ENCODE measurements at places on chromosomes 12 and 14.
A peak's percentile ranks its signal among the peaks of the same experiment; 100 is the strongest.

DNA sequence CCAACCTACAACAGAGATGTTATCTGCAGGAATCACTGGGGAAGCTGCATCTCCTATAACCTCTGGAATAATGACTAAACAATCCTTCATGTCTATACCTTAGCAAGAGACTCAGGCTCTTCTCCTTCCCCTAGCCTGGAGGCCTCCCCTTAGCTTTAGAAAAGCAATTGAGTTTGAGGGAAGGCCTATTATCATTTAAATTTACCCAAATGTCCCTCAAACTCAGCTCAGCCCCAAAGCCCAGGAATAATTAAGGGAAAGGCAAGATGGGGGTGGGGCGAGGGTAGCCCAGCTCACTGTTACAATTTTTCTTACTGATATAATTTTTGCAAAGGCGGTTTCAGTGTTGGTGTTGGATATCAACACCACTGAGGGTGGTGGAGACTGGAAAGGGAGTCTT lies 151.4 kb upstream of the EEA1 start:
- DNase-seq: no peak

GRCh38 chr12:109165599-109165998 lies 49.2 kb downstream of the ACACB start:
- DNase-seq: no peak

- no peak for DNase-seq
Measured at GRCh38 chr12:76529226-76529918, 30.2 kb downstream of the OSBPL8 start.

- no peak for DNase-seq
Measured at GRCh38 chr14:82445810-82446570, 912.3 kb upstream of the SEL1L start.

- DNase-seq: no peak
Measured at GRCh38 chr12:13348464-13348863, 151.9 kb downstream of the EMP1 start.

DNA sequence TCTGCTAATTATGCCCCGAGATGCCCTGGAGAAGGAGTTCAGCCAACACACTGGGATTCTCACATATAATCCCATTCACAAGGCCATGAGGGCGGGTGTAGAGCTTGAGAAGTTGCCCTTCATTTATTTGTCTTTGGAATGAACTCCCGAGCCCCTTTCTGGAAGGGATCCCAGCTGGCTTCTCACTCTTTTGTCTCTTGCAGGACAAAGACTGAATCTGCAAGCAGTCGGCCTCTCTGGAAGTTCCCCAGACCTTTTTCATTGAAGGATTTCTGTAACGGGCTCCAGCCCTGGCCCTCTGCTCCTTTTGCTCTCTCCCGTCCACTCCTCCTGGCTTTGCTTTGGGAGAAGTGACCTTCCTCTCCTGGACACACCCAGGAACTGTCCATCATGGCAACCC lies 163.3 kb upstream of the SFSWAP start:
- no peak for DNase-seq

GRCh38 chr14:99579120-99579836 lies 24.7 kb downstream of the CCDC85C start:
- no peak for DNase-seq

DNA sequence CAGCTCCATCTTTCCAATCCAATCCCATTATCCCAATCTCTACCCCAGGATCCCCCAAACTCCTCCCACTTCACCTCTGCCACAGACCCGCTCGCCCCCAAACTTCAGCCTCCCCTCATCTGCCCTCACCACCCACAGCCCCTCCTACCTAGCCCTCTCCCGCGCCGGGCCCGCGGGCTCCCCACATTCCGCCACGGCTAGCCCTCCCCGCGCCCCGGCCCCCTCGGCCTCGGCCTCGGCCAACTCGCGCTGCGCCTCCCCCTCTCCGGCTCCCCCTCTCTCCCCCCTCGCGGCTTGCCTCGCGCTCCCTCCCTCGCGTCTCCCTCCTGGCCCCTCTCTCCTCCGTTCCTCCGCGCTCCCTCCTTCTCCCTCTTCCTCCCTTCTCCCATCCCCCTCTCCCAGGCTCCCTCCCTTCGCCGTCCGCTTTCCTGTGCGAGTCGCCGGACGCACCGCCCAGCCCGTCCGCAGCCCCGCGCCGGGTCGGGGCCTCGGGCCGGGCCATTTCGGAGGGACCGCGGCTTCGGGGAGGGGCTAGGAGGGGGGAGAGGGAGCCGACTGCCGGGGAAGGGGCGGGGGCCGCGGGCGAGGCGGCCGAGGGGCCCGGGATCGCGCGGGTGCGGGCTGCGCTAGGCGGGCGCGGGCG lies at the start of gene ATN1:
Gene ATN1, plus strand, starts transcription at position 581 of the 643 bp plus-strand sequence. CDS start 6,043 bp downstream, outside the sequence.
- DNase-seq: no peak

DNA sequence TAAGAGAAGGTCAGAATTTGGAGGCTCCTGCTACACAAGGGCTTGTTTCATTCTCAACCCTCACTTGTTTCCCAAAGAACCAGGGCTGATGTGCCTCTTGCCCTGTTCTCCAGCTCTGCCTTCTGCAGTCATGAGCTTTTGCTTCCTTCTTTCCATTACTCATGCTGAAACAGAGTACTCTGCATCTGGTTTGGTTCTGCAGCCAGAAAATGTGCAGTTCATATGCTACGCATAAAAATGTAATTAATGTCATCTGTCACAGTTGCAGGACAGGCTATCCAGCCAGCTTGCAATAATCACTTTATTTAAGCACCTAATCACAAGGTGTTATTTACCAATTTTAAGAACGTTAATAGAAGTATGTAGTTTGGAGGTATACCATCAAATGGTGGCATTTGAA lies 150.2 kb downstream of the SRGAP1 start:
- no peak for DNase-seq

DNA sequence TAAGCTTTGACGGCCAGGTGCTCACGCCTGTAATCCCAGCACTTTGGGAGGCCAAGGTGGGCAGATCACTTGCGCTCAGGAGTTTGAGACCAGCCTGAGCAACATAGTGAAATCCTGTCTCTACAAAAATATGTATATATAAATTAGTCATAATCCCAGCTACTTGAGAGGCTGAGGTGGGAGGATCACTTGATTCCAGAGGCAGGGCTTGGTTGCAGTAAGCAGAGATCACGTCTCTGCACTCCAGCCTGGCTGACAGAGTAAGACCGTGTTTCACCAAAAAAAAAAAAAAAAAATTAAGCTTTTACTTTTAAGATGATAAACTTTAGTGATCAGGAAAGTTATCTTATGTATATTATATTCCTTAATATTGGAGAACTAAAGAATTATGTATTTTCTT lies 18.0 kb upstream of the SNAPC1 start:
- DNase-seq: no peak

DNA sequence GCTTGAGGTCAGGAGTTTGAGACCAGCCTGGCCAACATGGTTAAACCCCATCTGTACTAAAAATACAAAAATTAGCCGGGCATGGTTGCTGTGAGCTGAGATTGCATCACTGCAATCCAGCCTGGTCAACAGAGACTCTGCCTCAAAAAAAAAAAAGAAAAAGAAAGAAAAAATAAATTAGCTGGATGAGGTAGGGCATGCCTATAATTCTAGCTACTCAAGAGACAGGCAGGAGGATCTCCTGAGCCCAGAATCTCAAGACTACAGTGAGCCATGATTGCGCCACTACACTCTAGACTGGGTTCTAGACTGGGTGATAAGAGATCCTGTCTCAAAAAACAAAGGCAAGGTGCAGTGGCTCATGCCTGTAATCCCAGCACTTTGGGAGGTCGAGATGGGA lies 16.9 kb downstream of the PPP4R3A start:
- no peak for DNase-seq

GRCh38 chr12:40010899-40011774 lies 94.7 kb downstream of the SLC2A13 start:
- DNase-seq: no peak

- no peak for DNase-seq
Measured at GRCh38 chr12:63981343-63981742, 136.8 kb downstream of the SRGAP1 start.

GRCh38 chr14:101819251-101819990 lies 57.9 kb downstream of the PPP2R5C start:
- DNase-seq: no peak

- peak; percentile 80 for DNase-seq
Measured at GRCh38 chr12:48795550-48796455, 6.9 kb upstream of the ADCY6 start.

DNA sequence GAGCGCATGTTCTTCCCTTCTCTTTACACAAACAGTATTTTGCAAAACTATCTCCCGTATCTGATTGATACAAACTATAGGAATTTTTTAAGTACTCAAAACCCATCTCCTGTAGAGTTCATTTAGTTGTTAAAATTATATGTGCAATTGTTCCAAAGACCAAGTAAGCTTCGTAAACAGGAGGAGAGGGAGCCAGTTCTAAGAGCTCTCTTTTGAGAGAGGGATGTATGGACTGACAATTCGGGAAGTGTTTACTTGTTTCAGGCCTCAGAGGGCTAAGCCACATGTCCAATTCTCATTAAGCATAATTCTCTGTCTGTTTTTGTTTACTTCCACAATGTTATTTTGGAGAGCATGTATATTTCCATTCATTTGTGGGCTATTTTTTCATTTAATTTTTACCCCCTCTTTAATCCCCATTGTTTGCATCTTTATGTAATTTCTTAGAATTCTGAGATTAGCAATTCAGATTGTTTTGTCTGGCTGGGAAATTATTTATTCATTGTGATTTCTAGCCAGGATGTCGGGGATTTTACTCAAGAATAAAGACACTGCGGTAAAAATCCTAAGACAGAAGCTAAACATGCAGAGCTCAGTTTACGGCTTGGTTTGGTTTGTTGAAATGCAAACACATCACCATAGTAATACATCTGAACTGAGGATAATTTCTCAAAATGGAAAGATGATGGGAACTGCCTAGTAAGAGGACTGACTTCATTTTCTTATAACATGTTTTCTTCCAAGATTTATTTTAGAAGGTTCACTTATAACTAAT lies 126.8 kb downstream of the KCNK10 start:
- DNase-seq: no peak

DNA sequence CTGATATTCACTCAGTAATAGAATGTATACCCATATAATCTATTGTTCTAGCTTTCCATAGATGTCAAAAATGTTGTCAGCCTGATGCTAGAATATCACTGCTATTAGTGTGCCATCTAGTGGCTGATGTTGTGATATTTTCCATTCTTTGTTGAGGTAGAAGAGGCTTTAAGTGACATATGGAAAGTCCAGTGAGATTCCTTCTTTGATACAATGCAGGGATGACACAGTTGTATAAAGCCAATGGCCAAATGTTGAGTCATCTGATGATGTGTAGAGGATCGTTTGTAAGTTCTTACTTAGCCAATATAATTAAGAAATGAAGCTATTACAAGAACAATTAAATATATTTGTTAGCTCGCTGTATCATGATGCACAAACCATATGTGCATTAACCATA lies 58.1 kb upstream of the PCED1B start:
- no peak for DNase-seq

DNA sequence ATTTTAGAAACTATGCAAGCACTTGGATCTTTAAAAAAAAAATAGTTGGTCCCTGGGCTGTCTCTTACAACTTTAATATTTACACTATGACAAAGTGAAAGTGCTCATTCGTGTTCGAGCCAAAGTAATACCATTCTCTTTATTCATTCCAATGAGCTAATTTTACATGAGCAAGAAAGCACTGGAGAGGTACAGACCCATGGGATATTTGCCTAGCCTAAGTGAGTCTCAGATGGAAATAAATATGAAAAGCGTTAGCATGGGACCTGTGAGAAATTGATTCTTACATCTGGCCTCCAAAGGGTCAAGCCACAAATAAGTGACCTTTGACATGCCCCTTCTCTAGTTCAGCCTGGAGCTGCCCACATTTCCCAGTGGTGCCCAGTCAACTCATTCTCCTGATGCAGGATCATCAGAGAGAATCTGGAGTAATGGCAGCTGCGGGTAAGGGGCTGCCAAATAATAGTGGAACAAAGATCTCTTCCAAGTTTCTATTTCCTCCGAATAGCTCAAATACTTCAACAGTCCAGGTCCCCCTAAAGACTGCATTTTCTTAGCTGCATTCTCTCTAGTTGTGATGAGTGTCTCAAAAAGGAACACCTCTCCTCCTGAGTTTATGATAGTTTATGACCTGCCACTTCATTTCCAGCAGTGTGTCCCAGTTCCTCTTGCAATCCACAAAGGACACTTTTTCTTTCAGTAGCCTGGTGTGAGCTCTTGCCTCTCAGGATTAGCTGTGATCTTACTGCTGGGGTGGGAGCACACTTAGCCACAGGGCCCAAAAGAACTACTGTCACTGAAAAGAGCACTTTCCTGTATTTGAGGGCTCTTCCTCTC lies 208.2 kb downstream of the DAD1 start:
- no peak for DNase-seq

DNA sequence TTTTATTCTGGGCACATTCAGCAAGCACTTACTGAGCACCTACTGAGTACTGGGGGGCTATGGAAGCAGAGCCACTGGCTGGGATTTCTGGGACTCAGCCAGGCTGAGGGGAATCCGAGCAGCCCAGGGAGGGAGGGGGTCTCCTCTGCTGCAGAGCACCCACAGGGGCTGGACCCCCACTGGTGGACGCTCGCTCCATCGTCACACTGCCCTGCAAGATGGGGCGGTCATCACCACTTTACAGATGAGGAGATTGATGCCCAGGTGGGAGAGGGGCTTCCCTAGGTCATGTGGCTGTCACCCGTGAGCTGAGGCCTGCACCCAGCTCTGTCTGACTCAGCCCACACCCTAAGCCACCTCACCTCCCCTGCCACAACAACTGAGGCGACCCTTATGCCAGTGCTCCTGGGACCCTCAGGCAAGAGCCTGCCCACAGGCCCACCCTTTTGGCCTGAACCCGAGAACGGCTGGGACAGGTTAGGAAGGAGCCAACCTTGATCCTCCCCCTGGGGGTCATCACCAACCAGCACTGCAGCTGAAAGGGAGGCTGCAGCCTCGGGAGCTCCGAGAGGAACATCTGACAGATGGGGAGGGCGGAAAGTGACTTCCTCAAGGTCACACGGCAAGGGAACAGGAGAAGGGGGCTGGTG lies 74.4 kb downstream of the SERPINA3 start:
- no peak for DNase-seq

DNA sequence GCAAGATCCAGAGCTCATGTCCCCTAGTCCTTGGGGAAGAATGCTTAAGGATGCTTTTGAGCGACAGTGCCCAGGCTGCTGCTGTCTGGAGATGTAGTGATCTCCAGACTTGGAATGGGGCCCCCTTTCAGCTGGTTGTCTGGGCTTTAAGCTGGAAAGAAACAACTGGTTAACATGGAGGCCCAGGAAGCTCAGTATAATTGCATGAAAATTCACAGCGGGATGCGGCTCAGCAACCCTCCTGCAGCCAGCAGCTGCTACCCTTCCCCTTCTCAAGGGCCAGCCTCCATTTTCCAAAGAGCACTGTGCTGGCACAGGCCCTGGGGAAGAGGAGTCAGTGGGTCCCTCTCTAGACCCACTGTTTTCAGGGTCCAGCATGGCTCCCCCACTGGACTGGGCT lies 26.3 kb downstream of the RAB35 start:
- DNase-seq: no peak

GRCh38 chr12:34335819-34336262 lies 313.5 kb downstream of the ALG10 start:
- DNase-seq: no peak

DNA sequence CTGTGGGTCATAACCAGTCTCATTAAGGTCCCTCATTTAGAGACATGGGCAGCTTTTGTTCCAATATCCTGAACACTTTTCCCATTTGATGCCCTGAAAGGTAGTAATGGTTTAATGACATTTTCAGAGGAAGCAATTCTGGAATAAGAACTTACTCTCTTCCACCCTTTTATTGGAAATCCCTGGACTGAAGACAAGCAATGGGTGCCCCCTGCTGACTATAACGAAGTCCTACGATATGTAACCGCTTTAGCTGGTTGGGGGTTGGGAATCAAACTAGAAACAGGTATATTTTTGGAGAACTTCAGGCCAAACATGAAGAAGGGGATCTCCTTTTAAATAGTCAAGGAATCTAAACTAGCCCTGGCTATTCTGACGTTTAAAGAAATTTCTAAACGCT lies 20.5 kb downstream of the SARNP start:
- DNase-seq: no peak

- DNase-seq: no peak
Measured at GRCh38 chr12:124453419-124454351, 113.7 kb downstream of the NCOR2 start.

Measured in omental fat pad (tissue), 4 donors.